ENCODE measurements at places on chromosomes 2 and 18.
A peak's percentile ranks its signal among the peaks of the same experiment; 100 is the strongest.

DNA sequence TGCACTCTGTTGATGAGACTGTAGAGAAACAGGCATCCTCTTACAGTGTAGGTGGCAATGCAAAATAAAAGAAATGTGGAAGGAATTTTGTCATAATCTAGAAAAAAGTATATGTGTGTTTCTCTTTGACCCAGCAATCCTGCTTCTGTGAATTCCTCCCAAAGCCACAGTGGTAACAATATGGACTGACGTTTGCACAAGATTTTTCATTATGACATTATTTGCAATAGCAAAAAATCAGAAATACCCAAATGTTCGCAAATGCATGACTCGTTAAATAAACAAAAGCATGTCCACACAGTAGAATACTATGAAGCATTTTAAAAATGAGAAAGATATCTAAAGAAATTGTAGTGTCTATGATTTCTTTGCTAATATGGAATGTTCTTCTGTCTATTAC, 255.2 kb upstream of the NRP2 start:
- DNase-seq = no peak

GRCh38 chr2:213187833-213188532, 36.6 kb upstream of the IKZF2 start:
- peak; percentile 88 for DNase-seq

DNA sequence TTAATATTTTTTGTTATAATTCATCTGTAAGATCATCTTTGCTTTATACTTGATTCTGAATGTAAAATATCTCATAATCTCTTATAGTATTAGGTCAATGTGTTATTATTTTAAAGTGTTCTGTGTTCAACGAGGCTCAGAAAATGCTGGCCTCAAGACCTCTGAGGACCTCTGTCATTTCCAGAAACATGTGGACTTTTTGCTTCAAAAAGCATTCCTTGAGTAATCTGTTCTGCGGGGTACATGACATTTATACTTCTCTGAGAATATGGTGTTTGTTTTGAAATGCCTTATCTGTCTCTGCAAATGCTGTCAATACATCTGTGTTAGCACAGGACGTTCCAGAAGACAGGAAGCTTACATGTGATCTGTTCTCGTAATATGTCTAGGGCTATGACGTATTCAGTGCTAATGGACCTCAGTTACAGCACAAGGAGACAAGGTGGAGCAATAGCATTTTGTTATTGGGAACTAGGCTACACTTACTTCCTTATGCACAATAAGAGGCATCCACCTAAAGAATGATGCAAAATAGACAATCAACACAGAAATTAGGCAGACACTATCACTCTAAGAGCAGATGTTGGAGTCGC, 37.6 kb upstream of the IL1RL1 start:
- DNase-seq = no peak

- DNase-seq = no peak
Observed at GRCh38 chr2:1681323-1682180, 62.8 kb downstream of the PXDN start.

DNA sequence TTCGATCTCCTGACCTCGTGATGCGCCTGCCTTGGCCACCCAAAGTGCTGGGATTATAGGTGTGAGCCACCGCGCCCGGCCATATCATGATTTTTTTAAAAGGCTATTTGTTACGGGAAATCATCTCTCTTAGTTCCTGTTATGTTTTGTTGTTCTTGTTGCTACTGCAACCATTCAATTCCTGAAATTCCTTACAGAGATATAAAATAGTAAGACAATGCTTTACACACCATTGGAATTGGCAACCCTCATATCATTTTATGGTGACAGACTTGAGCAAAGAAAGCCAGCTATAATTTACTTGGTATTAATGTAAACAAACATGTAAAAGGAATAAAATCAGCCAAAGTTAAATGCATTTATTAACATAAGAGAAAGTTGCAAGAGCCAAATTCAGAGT, 163.0 kb downstream of the FIGN start:
- DNase-seq = no peak

GRCh38 chr2:119657466-119658145, 21.4 kb upstream of the TMEM177 start:
- DNase-seq = no peak

Measured in NT2/D1 (cell line).